ENCODE measurements at places on chromosomes 7 and 10.

DNA sequence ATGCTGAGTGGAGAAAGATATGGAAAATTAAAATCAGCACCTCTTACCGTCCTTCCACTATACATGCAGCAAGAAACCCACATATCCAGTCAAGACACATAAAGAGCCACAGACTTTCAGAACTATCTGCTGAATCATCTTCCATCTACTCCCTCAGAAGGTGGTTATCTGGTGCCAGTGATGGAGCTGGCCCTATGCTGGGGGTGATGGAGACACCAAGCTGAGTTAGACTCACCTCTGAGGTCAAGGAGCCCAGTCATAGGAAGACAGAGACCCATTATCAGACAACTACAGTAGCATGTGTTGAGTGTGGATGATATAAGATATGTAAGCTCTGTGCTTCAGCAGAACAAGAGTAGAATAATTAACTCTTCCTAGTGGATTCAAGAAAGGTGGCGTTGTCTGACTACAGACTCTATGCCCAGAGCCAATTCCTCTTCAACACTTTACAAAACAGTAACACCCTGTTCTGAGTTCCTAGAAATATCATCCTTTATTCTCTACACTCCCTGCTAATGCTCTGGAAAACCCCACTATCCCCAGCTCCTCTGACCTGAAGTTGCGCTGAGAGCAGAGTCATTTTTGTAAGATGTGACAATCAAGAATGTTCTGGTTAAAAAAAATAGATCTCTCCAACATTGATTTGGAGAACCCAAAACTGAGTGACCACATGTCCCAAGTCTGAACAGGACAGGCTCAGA is 14.3 kb downstream of the CYP3A5 start:
- DNase-seq: no peak

DNA sequence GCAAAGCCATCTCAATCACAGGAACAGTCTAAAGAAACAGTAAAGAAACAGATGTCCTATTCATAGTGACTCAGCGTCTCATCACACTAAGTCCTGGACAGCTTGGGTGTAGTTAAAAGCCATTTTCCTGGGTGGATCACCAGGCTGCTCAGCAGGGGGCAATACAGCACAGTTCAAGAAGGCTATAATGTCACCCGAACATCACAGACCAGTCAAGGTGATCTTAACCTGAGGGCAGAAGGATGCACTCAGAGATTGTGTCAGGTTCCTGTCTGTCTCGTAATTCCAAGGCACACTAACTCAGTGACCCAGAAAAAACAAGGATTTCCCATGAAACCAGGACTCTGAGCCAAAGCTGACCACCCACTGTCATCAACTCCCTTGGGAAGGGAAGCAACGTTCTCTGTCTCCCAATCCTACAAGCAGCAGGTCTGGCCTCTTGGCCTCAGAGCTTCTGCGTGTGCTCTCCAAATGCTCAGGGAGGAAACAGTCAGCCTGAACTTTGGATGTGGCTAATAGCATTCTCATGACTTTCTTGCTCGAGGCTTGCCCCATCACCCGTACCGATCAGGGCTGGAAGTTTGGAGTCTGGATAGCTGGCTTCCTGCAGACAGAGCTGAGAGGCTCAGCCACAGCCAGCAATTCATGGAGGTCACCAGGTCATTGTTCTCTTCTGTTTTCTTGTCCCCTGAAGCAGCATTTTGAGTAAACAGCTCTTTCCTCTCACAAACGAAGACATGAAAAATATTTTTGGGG is 90.4 kb upstream of the FAM171A1 start:
- DNase-seq: no peak

DNA sequence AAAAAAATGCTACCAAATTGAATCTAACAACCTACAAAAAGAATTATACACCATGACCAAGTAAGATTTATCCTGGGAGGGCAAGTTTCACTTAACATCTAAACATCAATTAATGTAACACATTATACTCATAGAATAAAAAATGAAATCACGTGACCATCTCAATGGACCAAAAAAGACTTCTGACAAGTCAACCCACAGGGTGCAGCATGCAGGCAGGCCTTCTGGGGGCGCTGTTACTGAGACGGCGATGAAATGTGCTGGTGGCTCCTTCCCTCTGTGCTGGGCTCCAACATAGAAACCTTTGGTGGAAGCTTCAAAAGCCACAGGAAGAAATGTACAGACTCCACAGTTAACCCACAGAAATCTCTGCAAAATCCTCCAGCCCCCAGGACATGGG is 103.1 kb downstream of the INHBA start:
- no peak for DNase-seq

- DNase-seq: no peak
These were observed 104.0 kb downstream of the MAD1L1 start for GRCh38 chr7:2128601-2129322.

- no peak for DNase-seq
These were observed 124.4 kb upstream of the STK17A start for GRCh38 chr7:43458330-43459018.

DNA sequence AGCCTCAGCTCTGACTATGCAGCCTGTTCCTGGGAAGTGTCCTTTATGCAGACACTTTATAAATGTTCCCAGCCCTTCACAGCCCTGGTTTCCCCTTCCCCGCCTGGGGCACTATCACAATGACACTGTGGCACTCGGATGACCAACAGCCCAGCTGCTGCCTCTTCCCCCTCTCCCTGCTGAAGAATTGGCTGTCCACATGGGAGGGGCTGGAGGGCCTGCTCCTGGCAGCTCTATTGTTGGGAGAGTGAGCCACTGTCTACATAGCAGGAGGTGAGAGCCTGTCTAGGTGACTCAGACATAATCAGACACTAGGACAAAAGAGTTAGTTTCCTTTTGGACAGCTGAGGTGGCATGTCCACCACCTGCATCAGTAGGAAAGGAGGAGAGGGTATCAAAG is 437.5 kb downstream of the PLXNA4 start:
- DNase-seq: no peak

DNA sequence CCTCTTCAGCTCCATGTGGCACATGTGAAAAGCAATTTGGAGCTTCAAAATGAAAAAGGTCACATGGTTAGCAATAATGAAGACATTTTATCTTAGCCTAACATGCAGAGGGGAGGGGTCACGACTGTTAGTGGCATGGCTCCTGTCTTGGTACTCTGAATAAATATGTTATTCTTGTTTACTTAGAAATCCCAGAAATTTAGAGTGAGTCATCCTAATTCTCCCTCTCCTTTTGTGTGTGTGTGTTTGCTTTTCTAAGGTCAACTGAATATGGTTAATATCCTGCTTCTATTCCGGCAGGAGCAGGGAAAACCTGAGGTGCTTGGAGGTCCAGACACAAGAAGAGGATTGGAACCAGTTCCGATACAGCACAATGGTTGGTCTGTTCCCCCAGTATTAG is 17.6 kb downstream of the BCCIP start:
- no peak for DNase-seq

DNA sequence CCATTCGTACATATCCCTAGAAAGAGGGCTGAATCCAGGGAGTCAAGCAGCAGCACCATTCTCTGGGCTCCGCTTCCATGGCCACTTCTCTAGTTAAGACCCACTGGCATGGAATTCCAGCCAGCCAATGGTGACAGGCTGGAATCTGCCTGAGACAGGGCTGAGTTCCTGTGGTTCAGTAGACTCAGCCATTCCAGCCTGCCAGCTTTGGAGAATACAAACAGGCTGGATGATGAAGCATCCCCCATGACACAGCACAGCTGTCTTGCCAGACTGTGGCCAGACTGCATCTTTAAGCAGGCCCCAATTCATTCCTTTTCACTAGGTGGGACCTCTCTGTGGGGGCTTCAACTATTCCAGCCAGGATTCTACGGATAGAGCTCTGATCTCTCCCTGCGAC is 329.6 kb downstream of the XPNPEP1 start:
- no peak for DNase-seq

DNA sequence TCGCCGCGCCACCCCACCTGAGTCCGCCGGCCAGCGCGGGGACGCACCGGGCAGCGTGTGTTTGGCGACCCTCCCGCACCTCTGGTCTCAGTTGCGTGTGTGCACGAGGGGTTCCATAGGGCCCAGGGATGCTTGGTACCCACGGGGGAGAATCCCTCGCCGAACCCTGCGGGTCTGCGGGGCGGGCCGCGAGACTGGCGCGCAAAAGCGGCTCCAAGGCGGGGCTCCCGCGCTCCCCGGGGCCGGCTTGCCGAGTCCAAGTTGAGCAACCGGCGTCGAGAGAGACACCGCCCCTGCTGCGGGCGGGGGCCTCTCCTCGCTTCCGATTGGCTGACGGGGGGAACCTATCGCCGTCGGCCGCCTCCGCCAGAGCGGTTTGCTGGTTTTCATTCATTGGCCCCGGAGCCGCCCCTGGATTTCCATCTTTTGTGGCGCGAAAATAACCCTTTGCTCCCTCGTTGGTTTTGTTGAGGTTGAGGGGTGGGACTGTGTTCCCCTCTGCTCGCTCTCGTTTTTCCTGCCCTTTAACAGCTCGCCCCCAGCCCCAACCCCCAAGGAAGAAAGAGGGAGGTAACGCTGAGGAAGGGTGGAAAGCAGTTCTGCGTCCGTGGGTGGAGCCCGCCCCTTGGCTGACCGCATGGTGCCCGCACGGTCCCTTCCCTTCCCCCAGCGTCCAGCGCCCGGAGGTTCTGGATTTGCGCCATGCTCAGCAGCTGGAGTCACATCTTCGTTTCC is 4.0 kb upstream of the IGF2BP3 start:
- DNase-seq: no peak

GRCh38 chr10:31678139-31678536 is 250.5 kb downstream of the ARHGAP12 start:
- DNase-seq: no peak

- DNase-seq: no peak
These were observed 1.5 kb downstream of the ANK3 start for GRCh38 chr10:60388116-60388625.

DNA sequence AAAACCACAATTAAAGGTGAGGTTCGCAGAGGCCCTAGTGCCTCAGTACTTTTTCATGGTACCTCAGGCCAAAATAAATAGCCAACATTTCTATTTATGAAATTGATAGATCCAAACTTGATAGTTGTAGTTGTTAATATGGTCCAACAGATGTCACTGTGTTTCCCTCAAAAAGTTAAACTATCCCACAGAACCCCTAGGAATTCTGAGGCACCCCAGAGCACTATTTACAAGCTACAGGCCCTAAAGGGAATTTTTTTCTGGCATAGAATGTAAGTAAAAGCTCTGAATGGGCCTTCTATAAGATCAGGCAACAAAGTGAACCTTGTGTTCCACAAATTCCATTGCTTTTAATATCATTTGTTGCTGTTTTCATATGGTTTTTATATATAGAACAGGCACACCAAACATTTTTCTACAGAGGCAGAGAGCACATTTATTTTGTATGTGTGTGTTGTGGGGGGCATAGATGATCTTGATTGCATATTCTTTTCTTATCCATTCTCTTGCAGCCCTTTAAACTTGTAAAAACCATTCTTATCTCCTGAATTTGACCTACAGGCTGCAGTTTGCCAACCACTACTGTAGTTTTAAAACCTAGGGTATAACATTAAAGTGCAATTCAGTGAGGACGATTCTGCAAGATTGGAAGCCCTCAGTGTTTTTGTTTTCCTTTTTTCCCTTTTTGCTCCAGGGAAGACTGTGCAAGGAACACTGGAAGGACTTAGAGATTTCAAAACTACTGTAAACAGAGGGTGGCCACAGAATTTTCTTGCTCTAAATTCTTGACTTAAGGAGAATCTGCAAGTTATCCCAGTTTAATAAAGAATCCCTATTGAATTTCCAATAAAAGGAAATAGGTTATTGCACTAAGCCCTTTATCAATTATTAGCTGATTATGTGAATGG is 3.5 kb upstream of the ARL4A start:
- DNase-seq: no peak

GRCh38 chr7:8056439-8056838 is 87.8 kb downstream of the GLCCI1 start:
- DNase-seq: no peak

DNA sequence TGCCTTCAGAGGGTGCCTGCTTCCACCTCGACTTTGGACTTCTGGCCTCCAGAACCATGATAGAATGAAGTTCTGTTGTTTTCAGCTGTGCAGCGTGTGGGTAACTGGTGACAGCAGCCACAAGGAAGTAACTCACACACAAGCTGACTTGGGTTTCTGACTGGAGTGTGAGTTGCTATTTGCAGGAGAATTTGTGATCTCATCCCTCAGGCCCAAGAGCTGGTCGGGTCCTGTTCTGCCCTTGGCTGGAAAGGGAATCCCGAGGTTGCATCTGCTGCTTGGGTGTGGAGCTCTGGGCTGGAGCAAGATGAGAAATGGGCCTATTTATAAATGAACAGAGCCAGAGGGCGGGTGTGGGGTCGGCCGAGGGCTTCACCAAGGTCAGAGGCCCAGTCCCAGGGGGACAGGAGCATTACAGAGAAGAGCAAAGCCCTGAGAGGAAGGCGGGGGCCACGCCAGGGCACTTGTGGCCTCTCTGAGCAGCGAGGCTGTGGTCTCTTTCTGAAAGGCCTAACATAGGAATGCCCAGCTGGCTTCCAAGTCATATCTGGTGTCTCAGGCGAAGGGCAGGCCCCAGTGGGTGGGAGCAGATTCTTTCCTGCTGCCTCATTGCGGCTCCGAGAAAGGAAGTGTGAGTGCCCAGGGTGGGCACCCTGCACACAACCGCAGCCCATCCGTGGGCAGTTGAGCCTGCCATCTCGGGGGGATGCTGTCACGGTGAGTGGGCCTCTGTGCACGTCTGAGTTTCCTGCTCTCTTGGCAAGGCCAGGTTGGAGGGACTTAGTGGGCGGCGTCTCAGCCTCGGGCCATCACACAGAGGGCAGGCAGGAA is 26.5 kb upstream of the C10orf71 start:
- DNase-seq: no peak

DNA sequence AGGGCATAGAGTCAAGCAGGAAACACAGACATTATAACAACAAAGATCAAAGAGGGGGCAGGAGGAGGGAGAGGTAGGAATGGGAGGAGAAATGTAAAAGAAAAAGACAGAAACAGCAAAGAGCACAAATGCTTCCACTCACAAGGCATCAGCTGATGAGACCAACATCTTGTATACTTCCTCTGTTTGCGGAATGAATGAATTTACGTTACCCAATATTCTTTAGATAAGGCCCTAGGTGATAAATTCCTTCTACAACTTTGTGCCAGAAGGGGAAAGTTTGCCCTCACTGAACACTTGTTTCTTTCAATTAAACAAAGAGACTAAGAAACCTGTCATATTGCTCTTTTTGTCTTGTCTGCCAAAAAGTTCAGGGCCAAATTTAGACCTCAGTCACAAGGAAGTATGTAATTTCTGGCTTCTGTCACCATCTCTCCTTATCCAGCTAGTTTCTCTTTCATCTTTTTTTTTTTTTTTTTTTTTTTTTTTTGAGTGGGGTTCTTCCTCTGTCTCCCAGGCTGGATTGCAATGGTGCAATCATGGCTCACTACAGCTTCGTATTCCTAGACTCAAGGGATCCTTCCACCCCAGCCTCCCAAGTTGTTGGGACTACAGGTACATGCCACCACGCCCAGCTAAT is 116.4 kb upstream of the NANOS1 start:
- DNase-seq: no peak

DNA sequence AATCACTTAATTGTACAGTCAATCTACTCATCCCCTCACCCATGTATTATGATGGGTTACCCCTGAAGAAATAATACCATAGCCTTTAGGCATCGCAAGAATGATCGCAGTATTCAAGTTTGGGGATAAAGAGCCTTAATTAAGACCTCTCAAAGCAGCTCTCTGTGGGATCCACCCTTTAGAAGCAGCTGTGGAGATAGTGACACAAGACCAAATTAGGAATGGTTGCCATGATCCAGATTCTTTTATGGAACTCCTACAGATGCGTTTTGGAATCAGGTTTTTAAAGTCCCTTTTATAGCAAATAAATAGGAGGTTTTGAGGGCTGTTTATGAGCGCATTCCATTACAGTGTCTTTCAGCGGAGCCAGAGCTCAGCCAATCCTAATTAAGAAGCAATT is 12.2 kb downstream of the TES start:
- DNase-seq: no peak
